Activated CD8-positive, alpha-beta memory T cell treated with anti-CD3 and anti-CD28 coated beads, Interleukin-2, amount 10 ng/mL, durations not matched to agents 7 days and 5 days (primary cell): ENCODE measurements at places on chromosomes 12 and 14.

- H3K27me3 ChIP-seq, result peaks cover 30% of the 10 kb centered on the region
- H3K4me3 ChIP-seq, result no peak overlapping the region
- no peak for DNase-seq
Observed at GRCh38 chr12:54629925-54630324, 4.8 kb downstream of the LACRT start.

DNA sequence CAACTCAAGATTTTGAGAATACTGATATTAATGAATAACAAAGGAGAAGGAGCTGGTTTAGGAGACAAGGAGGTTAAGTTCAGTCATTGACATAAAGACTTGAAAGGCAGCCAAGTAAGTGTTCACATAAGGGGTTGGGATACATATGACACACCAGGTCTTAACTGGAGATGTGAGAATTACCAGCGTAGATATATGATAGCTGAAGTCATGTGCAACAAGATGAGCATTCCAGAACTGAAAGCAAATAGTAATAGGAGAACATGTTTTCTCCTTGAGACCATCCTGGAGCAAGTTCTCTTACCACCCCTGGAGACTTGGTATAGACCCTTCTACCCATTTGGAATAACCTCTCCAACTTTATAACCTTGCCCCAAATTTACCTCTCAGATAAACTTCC, 43.3 kb upstream of the NPFF start:
- peaks cover 15% of the 10 kb centered on the region for H3K36me3 ChIP-seq
- no peaks in the 10 kb centered on the region for H3K27me3 ChIP-seq
- peaks cover 2% of the 10 kb centered on the region for H3K4me1 ChIP-seq
- DNase-seq, result no peak
- H3K4me3 ChIP-seq, result no peak overlapping the region
- H3K27ac ChIP-seq, result no peak overlapping the region

- no peak for DNase-seq
- no peaks in the 10 kb centered on the region for H3K36me3 ChIP-seq
- H3K27me3 ChIP-seq, result no peaks in the 10 kb centered on the region
- no peak overlapping the region for H3K27ac ChIP-seq
Observed at GRCh38 chr12:90151491-90152015, 442.9 kb upstream of the ATP2B1 start.

DNA sequence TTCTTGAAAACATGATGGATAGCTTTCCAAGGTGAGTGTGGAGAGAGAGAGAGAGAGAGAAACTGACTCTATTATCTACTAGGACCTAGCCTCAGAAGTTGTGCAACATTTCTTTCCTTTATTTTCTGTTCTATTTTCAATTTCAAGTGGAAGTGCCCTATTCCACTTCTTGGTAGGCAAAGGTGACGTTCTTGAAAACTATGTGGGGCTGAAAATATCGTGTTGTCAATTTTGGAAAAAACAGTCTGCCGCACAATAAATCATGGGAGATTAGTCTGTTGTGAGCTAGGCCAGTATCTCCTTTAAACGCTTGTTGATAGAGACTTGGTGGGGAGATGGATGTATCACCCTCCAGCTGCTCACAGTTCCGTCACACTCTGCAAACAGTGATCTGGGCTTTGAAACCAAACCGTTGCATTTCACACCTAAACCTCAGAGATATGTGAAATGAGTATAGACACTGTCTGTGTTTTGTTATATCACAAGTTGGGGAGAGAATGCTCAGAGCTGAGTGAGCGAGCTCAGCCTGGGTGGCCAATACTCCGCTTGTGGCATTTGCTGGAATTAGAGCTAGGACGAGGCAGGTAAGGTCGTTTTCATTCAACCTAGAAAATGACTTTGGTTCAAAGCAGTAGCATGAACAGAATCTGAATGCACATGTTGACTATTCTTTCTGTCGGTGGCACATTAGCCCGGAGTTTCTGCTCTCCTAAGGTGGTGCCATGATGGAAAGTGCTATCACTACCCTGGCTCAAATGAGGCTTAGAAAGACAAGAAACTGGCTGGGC, 75.1 kb upstream of the ST8SIA1 start:
- DNase-seq, result peak; percentile 86
- H3K27me3 ChIP-seq, result no peaks in the 10 kb centered on the region
- peak overlapping the region; percentile 76 for H3K4me3 ChIP-seq
- H3K36me3 ChIP-seq, result no peaks in the 10 kb centered on the region

DNA sequence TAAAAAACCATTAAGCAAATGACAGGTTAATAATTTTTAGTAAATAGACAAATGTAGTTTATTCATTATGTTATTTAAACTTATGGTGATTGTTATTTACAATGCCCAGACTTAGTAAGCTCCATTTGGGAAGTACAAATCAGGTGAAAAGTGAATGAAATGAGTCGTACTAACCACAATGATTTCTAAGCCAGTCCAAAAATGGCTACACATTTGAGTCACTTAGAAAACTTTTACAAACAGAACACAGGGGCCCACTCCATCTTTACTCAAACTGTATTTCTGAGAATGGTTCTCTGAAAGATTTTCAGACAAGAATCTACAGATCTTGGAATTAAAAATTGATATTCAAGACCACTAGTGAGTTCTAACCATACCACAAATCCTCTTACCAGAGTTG, 653.3 kb upstream of the MIS18BP1 start:
- H3K4me1 ChIP-seq, result no peaks in the 10 kb centered on the region
- no peak overlapping the region for H3K27ac ChIP-seq
- no peaks in the 10 kb centered on the region for H3K36me3 ChIP-seq

- DNase-seq, result no peak
- peaks cover 6% of the 10 kb centered on the region for H3K4me1 ChIP-seq
- peaks cover under 1% of the 10 kb centered on the region for H3K36me3 ChIP-seq
- no peak overlapping the region for H3K27ac ChIP-seq
Observed at GRCh38 chr14:49924852-49925251, 32.0 kb downstream of the ARF6 start.

DNA sequence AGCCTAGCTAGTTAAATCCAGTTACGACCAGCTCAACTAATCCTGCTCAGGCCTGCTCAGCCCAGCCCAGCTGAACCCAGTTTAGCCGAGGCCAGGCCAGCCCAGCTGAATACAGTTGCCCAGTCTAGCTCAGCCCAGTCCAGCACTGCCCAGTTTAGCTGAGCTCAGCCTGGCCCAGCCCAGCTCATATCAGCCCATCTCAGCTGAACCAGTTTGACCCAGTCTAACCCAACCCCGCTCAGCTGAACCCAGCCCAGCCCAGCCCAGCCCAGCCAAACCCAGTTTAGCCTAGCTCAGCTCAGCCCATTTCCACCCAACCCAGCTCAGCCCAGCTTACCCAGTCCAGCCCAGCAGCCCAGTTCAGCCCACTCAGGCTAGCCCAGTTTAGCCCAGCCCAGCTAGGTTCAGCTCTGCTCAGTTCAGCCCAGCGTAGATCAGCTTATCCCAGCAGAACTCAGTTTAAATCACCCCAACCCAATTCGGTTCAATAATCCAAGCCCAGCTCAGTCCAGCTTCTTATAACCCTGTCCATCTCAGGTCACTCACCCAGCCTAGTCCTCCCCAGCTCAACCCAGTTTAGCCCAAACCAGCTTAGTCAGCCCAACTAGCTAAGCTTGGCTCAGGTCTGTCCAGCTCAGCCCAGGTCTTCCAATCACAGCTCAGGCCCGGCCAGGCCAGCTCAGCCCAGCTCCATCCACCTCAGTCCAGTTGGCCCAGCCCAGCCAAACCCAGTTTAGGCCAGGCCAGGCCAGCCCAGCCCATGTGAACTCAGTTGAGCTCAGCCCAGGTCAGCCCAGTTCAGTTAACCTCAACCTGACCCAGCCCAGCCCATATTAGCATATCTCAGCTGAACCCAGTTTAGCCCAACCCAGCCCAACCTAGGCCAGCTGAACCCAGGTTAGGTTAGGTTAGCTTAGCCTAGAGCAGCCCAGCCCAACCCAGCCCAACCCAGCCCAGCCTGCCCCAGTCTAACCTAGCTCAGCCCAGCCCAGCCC, 76.7 kb downstream of the TMEM121 start:
- no peak overlapping the region for H3K27ac ChIP-seq
- H3K4me1 ChIP-seq, result peaks cover 3% of the 10 kb centered on the region
- no peak for DNase-seq
- no peaks in the 10 kb centered on the region for H3K27me3 ChIP-seq
- H3K4me3 ChIP-seq, result no peak overlapping the region
- H3K36me3 ChIP-seq, result no peaks in the 10 kb centered on the region

- H3K4me1 ChIP-seq, result peaks cover 17% of the 10 kb centered on the region
- DNase-seq, result no peak
- no peaks in the 10 kb centered on the region for H3K36me3 ChIP-seq
- no peak overlapping the region for H3K27ac ChIP-seq
- no peak overlapping the region for H3K4me3 ChIP-seq
Observed at GRCh38 chr14:102097441-102098135, 10.7 kb upstream of the HSP90AA1 start.

GRCh38 chr12:71011261-71011660, 90.7 kb upstream of the PTPRR start:
- H3K27me3 ChIP-seq, result no peaks in the 10 kb centered on the region
- no peaks in the 10 kb centered on the region for H3K4me1 ChIP-seq
- H3K4me3 ChIP-seq, result no peak overlapping the region
- DNase-seq, result no peak
- H3K27ac ChIP-seq, result no peak overlapping the region
- no peaks in the 10 kb centered on the region for H3K36me3 ChIP-seq

DNA sequence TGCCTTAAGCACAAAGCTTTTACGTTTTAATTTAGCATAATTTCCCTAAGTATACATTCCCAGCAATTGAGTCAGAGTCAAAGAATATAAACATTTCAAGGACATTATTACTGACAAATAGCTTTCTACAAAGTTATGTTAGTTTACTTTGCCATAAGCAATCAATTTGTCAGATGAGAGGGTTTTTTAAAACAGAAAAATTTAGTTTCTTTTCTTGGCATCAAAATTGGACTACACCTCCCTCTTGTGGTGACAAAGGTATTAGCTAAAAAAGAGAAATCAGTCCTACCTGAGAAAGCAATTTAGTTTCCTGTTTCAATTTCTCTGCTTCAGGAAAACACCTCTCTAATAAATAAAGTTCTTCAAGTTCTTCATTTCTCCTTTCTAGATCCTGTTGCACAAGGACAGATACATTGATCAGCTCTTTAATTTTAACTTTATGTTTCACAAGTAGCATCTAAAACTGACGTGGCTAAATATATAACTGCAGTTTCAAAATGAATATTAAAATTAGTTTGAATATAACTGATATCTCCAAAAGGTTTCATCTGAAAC, 39.9 kb downstream of the DNAI7 start:
- H3K36me3 ChIP-seq, result no peaks in the 10 kb centered on the region
- peaks cover 9% of the 10 kb centered on the region for H3K4me1 ChIP-seq
- DNase-seq, result no peak
- peak overlapping the region; percentile 53 for H3K4me3 ChIP-seq
- peak overlapping the region; percentile 76 for H3K27ac ChIP-seq

GRCh38 chr14:99415496-99416281, 65.0 kb downstream of the SETD3 start:
- no peaks in the 10 kb centered on the region for H3K27me3 ChIP-seq
- no peak overlapping the region for H3K4me3 ChIP-seq
- no peak overlapping the region for H3K27ac ChIP-seq
- H3K4me1 ChIP-seq, result peaks cover 30% of the 10 kb centered on the region
- DNase-seq, result peak; percentile 79

DNA sequence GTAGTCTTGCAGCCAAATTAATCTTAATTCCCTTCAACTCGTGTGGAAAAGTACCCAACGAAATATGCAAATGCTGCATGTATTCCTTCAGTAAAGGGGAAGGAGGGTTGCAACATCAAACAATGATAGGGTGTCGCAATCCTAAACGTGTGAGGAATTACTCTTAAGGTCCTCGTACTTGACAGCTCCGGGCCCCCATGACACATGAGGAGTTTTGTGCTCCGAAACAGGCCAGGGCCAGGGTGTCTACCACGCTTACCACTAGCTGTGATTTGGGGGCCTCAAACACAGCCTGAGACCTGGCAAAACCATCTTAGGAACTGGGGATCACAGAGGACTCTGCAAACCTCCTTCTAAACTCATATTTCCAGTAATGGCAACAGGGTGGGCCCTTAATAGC, 20.4 kb downstream of the FOS start:
- DNase-seq, result no peak
- no peak overlapping the region for H3K27ac ChIP-seq
- no peaks in the 10 kb centered on the region for H3K36me3 ChIP-seq
- H3K27me3 ChIP-seq, result peaks cover 3% of the 10 kb centered on the region
- no peak overlapping the region for H3K4me3 ChIP-seq
- peaks cover 38% of the 10 kb centered on the region for H3K4me1 ChIP-seq

- no peaks in the 10 kb centered on the region for H3K4me1 ChIP-seq
- H3K36me3 ChIP-seq, result no peaks in the 10 kb centered on the region
- no peak overlapping the region for H3K27ac ChIP-seq
- H3K4me3 ChIP-seq, result no peak overlapping the region
- H3K27me3 ChIP-seq, result no peaks in the 10 kb centered on the region
Observed at GRCh38 chr12:83468988-83469908, 782.5 kb downstream of the TMTC2 start.

GRCh38 chr12:91142221-91142631, 30.9 kb upstream of the LUM start:
- no peak overlapping the region for H3K4me3 ChIP-seq
- no peaks in the 10 kb centered on the region for H3K27me3 ChIP-seq
- H3K27ac ChIP-seq, result no peak overlapping the region

- H3K4me3 ChIP-seq, result no peak overlapping the region
- H3K27me3 ChIP-seq, result peaks cover 80% of the 10 kb centered on the region
- no peak for DNase-seq
- H3K4me1 ChIP-seq, result peaks cover 11% of the 10 kb centered on the region
- H3K27ac ChIP-seq, result no peak overlapping the region
Observed at GRCh38 chr12:54019924-54020590, 8.2 kb upstream of the HOXC6 start.

- H3K27ac ChIP-seq, result no peak overlapping the region
- DNase-seq, result no peak
- H3K4me3 ChIP-seq, result no peak overlapping the region
- H3K27me3 ChIP-seq, result peaks cover 13% of the 10 kb centered on the region
Observed at GRCh38 chr14:92489394-92490238, 24.0 kb upstream of the RIN3 start.

DNA sequence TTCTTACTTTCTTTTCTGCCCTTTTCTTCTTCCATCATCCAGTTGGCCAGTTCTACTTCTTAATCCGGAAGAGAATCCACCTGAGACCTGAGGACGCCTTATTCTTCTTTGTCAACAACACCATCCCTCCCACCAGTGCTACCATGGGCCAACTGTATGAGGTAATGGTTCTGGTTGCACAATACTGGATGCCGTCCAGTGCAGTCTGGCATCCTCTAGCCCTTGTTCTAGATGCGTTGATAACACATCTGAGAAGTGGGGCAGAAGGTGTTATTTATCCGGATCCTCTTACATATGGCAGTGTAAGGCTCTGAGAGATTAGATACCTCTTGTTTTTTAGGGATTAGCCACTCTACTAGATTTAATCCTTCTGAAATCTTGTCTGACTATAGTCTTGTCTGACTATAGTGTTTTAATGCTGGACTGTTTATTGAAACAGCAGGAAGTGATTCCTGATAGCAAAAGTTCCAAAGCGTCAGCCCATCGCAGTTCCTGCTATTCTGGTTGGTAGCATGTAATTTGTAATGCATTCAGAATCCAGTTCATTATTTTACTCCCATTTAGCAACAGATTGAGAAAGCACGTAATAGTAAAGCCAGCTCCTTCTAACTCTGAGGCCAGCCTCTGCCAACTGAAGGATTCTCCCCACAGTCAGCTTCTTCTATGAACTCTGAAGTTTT, 7.9 kb downstream of the GABARAPL1 start:
- peaks cover 59% of the 10 kb centered on the region for H3K36me3 ChIP-seq
- no peak overlapping the region for H3K27ac ChIP-seq
- peaks cover 16% of the 10 kb centered on the region for H3K4me1 ChIP-seq
- H3K27me3 ChIP-seq, result no peaks in the 10 kb centered on the region
